WERI-Rb-1 (cell line): ENCODE measurements at places on chromosomes 5 and 9.

DNA sequence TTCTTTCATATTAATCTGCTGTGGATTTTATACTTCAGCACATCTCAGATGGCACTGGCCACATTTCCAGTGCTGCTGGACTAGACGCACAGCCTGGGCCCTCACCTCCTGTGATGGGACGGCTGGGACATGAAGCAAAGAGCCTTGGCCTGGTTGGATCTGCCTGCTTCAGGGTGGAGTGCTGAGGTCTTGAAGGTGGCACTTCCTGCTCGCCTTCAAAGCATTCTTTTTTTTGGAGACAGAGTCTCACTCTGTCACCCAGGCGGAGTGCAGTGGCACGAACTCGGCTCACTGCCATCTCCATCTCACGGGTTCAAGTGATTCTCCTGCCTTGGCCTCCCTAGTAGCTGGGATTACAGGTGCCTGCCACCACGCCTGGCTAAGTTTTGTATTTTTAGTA, 73.1 kb downstream of the RAPGEF1 start:
- DNase-seq, result no peak

DNA sequence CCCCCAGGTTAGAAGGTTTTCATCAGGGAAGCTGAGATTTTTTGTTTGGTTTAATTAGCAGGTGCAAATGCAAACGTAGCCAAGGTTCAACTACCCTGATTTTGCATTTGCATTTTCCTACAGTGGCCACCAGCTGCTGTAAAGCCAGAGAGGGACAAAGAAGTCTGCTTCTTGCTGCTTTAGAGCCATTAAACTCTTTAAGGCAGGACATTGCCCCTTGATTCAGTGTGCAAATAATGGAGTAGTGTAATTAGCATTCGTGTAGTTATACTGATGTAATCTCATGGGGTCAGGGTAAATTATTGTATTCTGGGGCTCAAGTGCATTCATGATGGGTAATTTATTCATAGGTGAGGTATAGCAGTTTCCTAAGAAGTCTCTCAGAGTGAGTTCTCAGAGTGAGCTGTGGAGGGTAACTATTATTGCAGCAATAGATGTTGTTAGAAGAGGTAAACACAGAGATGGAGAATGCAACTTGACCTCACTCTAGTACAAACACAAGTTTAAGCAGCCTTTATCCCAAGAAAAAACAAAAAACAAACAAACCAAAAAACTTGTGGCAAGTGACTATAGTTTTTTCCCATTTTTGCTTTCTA, 526.5 kb downstream of the KIF4B start:
- DNase-seq, result no peak

GRCh38 chr5:60961685-60962084, 16.7 kb downstream of the NDUFAF2 start:
- no peak for DNase-seq

DNA sequence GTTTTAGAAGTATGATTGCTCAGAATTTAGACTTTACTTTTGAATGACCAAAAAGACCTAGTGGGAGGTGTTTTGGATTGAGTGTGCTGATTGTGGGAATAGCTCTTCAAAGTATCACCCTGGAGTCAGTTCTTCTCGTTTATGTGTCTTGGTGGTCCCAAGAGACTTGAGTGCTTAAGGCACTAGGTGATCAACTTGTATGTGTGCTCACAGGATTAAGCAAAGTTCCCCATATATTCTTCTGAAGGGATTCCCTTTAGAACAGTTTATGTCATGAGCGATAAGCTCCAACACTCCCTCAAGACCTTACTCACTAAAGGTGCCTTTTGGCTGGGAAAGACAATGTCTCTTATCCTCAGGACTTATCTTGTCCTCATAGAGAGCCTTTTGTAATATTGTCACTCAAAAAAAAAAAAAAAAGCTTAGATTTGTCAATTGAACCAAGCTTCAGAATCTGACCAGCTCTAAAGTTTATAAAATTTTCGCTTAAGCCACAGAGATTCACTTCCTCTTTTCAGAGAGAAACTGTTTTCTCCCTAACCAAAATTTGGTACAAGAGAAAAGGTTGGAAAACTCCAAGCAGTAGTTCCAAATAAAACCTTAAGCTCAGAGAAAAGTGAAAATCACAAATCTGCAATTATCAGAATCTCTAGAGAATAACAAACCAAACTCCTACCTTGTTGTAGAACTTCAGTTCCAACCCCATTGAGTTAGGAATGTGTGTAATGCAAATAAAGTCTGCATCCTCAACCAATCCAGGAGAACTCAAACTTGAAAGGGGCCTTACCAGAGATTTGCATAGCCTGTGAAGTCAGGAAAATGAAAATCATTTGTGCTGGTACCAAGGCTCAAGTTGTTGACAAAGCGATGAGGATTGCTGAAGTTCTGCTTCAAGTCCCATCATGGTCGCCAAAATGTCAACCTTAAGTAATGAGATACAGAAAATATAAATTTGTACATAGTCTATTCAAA, 40.0 kb upstream of the PDZD2 start:
- DNase-seq, result no peak
